ENCODE measurements at places on chromosomes 12 and 14.

DNA sequence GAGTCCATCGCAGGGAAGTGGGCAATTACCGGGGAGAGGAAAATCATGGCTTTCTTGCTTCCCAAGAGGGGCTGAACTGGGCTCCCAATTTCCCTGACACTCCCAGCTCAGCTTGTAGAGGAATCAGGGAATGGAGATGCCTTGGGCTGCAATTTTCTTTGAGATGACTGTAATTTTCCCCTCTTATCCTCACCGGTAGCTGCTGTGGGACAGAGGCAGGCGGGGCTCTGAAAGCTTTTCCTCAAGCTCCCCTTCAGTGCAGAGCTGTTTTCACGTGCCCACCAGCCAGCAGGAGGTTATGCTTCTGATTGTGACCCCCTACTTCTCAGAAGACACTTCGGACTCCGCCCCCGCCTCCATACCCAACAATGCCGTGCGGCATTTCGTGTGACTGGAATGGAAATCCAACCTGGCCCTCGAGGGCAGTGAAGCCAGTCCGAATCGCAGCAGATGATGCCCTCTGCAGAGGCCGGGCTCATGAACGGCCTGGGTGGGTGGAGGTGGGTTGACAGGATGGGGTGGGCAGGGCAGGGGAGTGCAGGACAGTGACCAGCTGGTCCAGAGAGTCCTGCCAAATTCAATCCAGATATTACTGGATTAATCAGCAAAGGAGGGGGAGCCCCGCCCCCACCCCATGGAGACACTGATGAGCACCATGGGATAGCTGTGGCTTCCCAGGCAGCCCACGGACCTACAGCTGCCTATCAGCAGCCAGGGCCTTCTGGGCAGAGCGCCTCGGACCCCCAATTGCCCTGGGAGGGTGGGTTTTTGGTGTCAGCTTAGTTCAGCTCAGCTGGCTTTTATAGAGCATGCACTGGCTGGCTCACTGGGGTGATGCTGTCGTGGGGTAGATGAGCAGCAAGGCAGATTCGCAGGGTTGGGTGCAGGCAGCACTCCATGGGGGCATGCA, 37.6 kb downstream of the RTL1 start:
- DNase-seq: no peak

DNA sequence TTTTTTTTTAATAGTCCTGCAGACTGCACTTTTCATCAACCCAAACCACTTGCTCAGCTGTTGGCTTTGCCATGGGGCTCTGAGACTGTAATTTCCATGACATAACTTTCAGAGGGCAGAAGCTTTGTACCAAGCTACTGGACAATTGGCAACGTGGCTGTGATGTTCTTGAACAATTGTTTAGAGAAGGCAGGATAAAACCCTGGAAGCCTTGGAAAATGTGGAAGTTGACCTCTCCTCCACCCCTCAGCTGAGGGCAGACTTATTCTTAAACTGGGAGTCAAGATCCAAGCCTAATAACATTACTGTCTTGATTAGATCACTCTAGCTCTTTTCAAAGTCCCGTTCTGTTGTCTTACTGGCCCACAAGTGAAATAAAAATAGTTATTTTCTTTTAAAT, 2.2 kb downstream of the OR4E1 start:
- DNase-seq: no peak

DNA sequence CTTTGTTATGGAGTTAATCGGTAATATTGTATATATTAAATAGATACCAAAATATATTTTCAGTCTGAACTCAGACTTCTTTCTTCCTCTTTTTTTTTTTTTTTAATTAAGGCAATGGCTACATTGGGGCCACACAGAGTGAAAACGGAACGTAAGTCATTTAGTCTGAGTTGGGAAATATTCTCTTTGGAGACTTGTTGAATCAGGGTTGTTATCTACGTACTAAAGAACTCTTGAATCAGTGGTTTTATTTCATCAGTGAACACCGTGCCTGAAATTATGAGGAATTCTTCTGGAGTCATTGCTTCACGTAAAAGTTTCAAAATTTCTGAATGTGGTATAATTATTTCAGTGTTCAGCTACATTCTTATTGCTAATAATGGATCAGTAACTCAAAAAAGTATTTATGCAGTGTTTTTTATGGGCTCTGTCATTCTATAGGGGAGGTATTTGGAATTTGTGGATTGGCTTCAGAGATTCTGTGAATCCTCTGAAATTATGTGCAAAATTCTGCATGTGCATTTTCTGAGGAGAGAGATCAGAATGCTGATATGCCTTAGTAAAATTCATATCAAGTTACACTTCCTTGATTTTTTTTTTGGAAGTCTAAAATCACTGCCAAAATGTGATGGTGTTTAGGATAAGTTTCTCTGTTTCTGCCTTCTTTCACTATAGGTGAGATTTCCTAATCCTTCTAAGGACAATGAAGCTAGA, 39.6 kb downstream of the BRMS1L start:
- DNase-seq: no peak

DNA sequence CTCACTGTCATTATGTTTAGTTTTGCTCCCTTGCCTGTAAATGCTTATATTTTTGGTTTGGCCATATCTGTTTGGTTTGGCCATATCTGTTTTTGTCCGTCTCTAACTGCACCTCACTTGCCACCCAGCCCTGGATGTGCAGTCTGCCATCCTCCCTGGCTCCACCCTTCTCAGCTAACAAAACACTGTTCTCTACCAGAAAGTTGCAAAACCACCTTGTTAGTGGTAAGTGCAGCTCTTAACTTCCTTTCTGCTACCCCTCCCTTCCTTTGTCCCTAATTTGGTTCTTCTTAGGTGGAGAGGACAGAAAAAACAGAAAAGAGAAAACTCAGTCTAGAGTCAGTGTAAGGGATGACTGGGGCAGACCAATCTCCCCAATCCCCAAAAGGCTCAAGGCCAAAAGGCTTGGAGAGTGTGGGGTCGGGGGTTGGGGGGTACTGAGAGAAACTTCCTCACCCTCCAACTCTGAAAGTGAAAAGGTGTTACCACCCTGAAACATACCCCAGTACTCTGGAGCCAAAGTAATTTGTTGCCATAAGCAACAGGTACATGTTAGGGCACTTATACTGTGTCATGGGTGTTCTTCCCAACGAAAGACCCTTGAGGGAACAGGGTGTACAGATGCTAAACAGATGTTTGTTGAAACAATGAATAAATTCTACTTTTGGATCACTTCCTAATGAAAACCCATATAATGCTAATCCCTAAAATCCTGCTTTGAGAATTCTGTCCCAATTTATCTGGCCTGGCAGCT, 5.0 kb downstream of the BIN2 start:
- DNase-seq: no peak

DNA sequence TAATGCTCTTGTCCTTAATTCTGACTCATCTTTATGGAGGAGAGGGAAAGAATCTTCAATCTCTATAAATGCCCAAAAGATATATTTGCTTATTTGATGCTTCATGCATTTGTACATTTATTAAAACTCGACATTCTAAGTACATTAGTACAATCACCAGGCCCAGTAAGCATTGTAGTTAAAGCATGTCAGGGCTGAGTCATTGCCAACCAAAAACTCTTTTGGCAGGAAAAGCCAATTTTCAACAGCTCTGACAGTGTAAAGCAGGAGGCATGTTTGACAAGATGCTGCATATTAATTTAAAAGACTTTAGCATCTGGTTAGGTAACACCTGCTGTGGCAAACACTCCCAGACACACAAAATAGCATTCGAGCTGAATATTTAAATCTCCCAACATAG, 290.9 kb downstream of the PPFIA2 start:
- DNase-seq: no peak

- no peak for DNase-seq
Measured at GRCh38 chr12:120981407-120981941, 3.1 kb downstream of the HNF1A start.

DNA sequence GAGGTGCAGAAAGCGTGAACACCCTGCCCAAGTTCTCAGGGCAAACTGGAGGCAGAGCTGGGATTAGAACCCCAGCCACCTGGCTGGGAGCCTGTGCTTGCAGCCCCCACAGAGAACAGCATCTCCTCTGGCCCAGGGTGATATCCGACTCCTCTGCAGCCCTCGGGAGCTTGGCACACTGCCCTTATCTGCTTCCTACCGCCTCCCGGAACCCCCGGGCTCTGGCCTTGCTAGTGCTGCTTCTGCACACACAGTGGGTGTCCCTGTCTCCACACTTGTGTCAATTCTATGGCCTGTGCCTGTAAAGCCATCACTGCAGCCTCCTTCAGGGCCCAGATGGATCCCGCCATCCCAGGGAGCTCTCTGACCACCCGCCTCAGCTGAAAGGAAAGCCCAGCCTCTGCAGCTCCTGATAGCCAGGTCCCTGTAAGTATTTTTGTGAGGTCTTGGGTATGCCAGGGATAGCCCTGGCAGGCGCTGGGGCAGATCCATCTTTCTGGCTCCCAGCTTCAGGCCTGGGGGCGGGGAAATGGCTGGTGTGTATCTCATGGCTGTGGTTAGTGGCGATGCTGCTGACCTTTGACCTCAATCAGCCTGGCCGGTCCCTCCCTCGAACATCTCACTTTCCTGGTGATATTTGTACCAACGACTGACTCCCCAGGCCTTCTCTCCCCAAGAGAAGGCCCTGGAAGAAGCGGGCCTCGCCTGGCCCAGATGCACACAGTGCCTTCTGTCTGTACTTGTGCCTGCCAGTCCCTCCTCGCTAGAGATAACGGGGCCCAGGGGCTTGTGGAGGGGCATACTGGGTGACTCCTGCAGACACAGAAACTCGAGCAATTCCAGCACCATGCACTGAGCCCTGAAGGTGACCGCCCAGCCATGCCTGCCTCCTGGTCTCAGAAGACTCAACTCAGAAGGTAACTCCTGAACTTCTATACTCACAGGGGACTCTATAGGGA, 183.8 kb downstream of the CALM1 start:
- no peak for DNase-seq

GRCh38 chr12:10737249-10737648, 14.1 kb upstream of the YBX3 start:
- DNase-seq: no peak

DNA sequence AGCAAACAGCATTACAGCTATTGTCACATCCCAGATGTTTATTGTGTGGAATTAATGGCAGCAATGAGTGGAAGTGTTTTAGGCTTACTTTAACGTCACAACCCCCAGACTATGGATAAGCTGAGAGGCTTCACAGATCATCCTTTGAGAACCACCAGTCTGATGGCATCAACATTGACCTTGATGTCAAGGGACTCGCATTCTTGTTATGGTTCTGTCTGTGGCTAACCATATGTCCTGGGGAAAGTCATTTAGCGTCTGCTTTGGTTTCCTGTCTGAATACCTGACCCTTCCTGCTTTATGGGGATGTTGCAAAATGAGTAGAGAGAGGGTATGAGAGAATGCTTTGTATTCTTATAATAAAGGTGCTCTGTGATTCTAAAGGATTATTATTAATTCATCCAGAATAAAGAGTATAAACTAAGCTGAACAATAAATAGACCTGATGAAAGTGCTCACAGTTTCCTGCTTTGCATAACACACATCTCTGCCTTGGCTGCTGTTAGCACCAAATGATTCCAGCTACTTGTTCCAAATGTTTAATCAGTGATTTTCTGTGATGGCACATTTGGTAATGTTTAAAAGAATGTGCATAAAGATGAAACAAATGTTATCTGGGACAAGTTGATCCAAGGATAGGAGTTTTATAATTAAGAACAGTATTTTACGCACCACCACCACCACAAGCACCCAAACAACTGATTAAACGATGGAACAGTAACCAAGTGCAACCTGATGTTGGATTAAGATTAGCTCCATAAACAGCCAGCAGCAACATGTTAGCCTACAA, 116.9 kb upstream of the LRIG3 start:
- DNase-seq: no peak

DNA sequence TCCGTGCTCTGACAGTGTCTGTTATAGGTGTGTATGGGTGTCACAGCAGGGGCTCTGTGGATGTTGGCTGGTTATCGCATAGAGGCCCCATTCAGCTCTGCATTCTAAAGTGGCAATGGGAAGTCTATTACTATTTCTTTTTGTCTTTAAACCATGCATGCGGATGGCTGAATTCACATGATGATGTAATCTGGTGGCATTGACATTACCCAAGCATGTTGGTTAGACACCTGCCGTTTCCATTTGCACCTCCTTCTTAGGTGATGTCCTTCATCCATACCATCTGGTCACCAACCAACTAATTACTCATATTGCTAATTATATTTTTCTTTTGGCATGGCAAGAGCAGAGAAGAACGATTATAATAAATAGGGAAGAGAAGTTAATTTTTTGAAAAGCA, 270.8 kb upstream of the RGS6 start:
- DNase-seq: no peak

- no peak for DNase-seq
Measured at GRCh38 chr14:103872481-103873113, 25.2 kb upstream of the PPP1R13B start.

DNA sequence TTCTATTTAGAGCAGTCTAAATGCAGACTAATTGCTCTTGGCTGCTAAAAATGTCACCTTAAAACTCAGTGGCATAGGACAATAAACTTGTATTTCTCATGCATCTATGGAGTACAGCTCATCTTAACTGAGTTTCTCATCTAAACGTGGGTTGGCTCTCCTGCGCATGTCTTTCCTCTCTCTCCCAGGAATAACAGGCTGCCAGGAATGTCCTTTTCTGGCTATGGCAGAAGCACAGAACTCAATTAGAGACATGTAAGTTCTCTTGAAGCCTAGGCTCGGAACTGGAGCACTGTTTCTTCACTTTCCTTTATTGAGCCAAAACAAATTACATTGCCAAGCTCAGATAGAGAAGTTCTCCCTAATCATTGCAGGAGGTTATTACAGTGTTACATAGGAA, 722.3 kb upstream of the FLRT2 start:
- DNase-seq: no peak

GRCh38 chr12:32558903-32559302, 120.2 kb upstream of the DNM1L start:
- no peak for DNase-seq

DNA sequence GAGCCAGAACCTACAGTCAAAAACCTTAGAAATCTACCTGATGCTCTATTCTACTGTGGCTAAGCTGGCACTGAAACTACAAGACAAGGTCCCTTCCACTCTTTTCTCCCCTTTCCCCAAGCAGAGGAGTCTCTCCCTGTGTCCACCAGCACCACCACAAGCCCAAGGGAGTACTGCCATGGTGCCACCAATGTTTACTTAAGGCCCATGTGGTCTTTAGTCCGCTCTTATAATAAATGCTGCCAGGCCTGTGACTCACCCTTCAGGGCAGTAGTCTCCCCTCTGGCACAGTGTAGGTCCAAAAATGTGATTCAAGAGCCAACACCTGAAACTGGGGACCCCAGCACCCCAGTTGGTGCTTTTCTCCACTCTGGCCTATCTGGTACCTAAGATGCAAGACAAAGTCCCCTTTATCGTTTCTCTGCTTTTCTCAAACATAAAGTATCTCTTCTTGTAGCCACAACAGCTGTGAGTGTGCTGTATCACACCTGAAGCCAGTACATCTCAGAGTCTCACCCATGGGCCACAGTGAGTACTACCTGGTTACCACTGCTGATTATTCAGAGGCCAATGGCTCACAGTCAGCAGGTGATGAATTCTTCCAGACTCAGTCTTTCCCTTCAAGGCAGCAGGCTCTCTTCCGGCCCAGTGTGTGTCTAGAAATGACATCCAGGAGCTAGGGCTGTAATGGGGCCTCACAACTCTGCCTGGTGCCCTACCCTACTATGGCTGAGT, 29.3 kb downstream of the SLC38A2 start:
- no peak for DNase-seq

GRCh38 chr12:22228022-22228875, 106.3 kb downstream of the ST8SIA1 start:
- no peak for DNase-seq

Measured in NCI-H1417 treated with DMSO at 0.1 percent for 48 hours (cell line).